Iris pigment epithelial cell (primary cell): ENCODE measurements at places on chromosomes 7 and 10.

DNA sequence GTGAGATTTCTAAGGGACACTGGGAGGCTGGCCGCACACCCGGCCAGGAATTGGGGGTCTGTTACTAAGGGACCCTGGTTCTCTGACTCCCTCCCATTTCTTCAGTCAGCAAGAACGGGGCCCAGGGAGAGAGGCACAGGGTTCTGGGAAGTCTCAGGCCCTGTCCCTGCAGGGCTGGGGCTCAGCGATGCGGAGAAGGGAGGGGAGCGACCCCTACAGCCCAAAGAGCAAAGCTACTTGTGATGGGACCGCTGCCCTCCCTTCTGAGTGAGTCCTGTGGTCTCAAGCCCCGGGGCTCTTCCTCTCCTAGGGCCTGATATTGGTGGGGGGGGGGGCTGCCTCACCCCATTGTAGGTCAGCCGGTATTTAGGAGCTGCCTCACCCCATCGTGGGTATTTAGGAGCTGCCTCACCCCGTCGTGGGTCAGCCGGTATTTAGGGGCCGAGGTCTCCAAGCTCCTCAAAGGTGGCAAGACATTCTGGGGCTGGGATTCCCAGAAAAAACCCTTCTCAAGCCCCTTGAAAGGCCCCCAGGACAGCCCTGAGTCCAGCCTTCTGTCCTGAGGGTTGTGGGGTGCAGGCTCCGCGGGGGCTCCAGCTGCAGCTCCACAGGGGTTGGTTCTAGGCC is 16.9 kb upstream of the NKX6-2 start:
- DNase-seq = no peak

- no peak for DNase-seq
Observed at GRCh38 chr7:3892157-3892556, 591.1 kb downstream of the SDK1 start.

- peak; percentile 91 for DNase-seq
Observed at GRCh38 chr10:73586583-73586984, 4.6 kb downstream of the USP54 start.

DNA sequence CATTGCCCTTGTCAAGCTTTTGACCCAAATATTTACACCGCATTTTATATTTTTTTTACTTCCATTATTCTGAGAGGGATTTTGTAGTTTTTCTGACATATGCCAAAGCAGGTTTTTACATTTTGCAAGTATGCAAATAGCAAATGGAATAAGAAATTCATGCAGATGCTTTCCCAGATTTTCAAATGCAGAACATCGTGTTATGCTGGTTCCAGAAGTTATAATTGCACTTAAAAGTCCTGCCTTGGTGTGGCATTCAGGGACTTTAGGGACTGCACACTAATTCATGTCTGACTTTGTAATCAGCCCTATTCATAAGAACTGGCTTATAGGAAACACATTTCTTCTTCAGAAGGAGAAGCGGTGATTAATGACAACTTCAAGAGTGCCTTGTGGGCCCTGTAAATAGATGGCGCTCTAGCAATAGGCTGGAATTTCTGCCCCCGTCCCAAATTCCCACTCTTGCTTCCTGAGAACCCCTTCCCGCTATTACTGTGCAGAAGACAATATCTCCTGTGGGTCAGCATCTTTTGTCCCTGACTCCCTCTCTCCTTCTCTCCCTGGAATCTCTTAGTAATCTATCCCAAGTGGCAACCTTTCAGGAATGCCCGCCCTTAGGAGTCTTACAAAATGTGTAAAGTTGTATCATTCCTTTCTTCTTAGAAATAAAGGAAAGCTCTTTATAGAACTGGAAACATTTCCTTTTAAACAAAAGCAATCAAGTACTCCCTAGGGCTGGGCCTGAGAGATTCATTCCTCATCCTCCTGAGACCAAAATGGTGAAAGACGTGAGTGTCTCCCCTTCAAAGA is 264.0 kb downstream of the INHBA start:
- DNase-seq = no peak

GRCh38 chr10:128908499-128908898 is 558.5 kb upstream of the MGMT start:
- no peak for DNase-seq

GRCh38 chr7:104530251-104530650 is 201.8 kb downstream of the LHFPL3 start:
- no peak for DNase-seq
